ENCODE measurements at places on chromosomes 3 and 15.
A peak's percentile ranks its signal among the peaks of the same experiment; 100 is the strongest.

GRCh38 chr3:141476033-141476432 is 10.8 kb upstream of the RASA2 start:
- no peak for DNase-seq

- no peak for DNase-seq
Observed at GRCh38 chr3:111333642-111334041, 208.4 kb upstream of the CD96 start.

GRCh38 chr3:10008588-10009344 is 17.5 kb upstream of the FANCD2 start:
- peak; percentile 42 for DNase-seq

GRCh38 chr3:122246199-122246598 is 62.7 kb downstream of the CASR start:
- no peak for DNase-seq

- DNase-seq, result no peak
Observed at GRCh38 chr3:197293605-197294237, 4.7 kb downstream of the DLG1 start.

DNA sequence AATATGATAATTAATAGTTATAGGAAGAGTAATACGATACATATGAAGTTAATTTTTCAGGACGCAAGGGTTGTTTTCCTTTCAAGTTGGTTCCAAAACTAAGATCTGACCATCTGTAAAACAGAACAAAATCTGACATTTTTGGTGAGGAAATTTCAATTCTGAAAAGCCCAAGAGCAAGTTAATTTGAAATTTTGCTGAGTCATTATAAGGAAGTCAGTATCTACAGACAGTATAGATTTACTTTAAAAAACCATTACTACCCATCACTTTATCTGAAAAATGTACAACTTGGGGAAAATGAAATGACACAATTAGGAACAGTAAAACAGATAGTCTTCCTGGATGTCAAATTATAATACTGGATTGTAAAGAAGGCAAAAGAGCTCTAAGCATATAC is 12.5 kb downstream of the INTS14 start:
- no peak for DNase-seq

DNA sequence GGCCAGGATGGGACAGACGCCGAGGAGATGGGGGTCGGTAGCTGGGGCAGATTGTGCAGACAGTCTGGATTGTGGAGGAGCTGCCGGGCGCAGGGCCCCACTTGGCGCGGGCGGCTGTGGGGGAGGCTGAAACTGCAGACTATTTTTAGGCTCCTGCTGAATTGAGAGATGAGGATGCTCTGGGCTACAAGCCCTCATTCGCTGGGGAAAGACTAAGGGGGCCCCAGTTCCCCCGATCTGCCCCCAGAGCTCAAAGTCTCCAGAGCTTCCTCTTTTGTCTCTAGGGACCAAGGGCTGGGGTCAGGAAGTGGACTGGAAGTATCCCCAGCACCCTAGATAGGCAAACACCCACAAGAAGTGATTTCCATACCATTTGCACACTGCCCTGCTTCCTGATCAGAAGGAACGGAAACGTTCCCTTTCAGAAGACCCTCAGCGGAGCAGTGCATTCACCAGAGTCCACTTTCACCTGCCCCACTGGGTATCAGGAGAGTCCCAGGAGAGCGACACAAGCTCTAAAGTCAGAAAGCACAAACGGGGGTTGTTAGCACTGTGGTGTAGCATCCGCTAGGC is 29.7 kb downstream of the SEMA7A start:
- DNase-seq, result no peak

- no peak for DNase-seq
Observed at GRCh38 chr3:168249550-168250414, 154.1 kb upstream of the GOLIM4 start.

DNA sequence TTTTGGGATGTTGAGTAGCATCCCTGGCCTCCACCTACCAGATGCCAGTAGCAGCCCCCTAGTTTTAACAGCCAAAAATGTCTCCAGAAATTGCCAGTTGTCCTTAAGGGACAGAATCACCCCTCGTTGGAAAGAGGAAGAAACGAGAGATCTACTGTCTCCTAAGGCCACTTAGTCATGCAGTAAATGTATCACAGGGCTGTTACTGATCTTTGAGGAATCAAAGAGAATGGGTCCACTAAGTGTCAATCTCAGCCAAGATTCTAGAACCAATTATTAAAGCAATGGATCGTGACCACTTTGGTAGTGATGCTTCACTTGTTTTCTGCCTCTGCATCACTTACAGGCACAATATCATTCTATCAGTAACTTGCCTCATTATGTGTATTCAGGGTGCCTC is 26.4 kb downstream of the POLG start:
- no peak for DNase-seq

GRCh38 chr3:132726341-132726823 is 4.2 kb upstream of the NPHP3 start:
- DNase-seq, result no peak

GRCh38 chr15:56919031-56919608 is 676 bp downstream of the TCF12 start:
- peak; percentile 27 for DNase-seq

GRCh38 chr3:182795389-182795782 is 2.1 kb downstream of the ATP11B start:
- no peak for DNase-seq
